ENCODE measurements at places on chromosomes 2 and 18. TPM values are rescaled to one million over a fixed set of nuclear protein-coding genes. Genes with fewer than 3 reads are reported as not detected.

Gene SCTR
- not detected for total RNA-seq

Gene OXER1
- not detected for total RNA-seq

Gene SCN3A
- total RNA-seq: 10.2 TPM

Gene CFAP210
- total RNA-seq: not detected

Gene AGXT
- total RNA-seq: not detected

Gene CHST10
- total RNA-seq: 7.2 TPM

Gene PLEKHH2
- total RNA-seq: under 0.01 TPM

Gene NTSR2
- total RNA-seq: not detected

Gene CRACDL
- 2.9 TPM for total RNA-seq

Gene STK36
- 6.6 TPM for total RNA-seq

Gene CCDC68
- 0.63 TPM for total RNA-seq

Gene FER1L5
- total RNA-seq: not detected

Gene CCDC121
- 1.8 TPM for total RNA-seq

Gene CDH7
- total RNA-seq: under 0.01 TPM

Gene SCN2A
- under 0.01 TPM for total RNA-seq

Gene C2orf15
- under 0.01 TPM for total RNA-seq

Gene ASAP2
- 52.2 TPM for total RNA-seq

Gene IFIH1
- 8.4 TPM for total RNA-seq

Gene KIF3C
- total RNA-seq: 6.2 TPM

Gene AQP12B
- total RNA-seq: not detected

Gene NT5DC4
- not detected for total RNA-seq

Gene MAP2
- total RNA-seq: 5.0 TPM

Gene DAPL1
- total RNA-seq: not detected

Gene PPP1R7
- total RNA-seq: 39.6 TPM

Gene MEP1B
- total RNA-seq: 0.25 TPM

Gene LONRF2
- not detected for total RNA-seq

Gene RAB6C
- total RNA-seq: not detected

Gene MOGAT1
- total RNA-seq: not detected

Gene EML6
- 0.13 TPM for total RNA-seq

Gene ZNF532
- 86.7 TPM for total RNA-seq

Gene DSC3
- total RNA-seq: 0.16 TPM

Gene HEATR5B
- total RNA-seq: 18.6 TPM

Gene CNTNAP5
- total RNA-seq: under 0.01 TPM

Gene REG3A
- not detected for total RNA-seq

Gene FTCDNL1
- 0.16 TPM for total RNA-seq

Gene L3MBTL4
- total RNA-seq: 10.8 TPM

Gene ARHGAP28
- 3.6 TPM for total RNA-seq

Gene RPRD1A
- 25.1 TPM for total RNA-seq

Gene CHRND
- not detected for total RNA-seq

Gene EHD3
- 5.2 TPM for total RNA-seq

Gene ALPG
- total RNA-seq: not detected

Data from bladder microvascular endothelial cell (primary cell).